ENCODE measurements at places on chromosomes 3 and 15.
A peak's percentile ranks its signal among the peaks of the same experiment; 100 is the strongest.

DNA sequence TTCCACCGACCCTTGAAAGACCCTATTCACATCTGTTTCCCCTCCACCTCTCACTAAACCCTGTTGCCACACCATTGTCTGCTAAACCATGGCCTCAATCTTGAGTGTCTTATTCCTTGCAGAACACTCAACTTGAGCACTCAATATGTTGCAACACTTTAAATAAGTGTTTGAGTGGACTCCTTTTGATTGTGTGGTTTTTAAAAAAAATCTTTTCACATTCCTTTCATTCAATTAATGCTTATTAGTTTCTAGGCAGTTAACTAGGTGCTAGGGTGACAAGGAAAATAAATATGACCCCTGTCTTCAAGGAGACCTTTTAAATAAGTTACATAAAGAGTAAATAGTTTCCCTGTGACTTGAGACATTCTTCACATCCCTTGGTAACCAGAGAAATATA, 13.3 kb upstream of the HHLA2 start:
- no peak for DNase-seq

GRCh38 chr3:32113566-32113965, 7.1 kb downstream of the GPD1L start:
- no peak for DNase-seq

DNA sequence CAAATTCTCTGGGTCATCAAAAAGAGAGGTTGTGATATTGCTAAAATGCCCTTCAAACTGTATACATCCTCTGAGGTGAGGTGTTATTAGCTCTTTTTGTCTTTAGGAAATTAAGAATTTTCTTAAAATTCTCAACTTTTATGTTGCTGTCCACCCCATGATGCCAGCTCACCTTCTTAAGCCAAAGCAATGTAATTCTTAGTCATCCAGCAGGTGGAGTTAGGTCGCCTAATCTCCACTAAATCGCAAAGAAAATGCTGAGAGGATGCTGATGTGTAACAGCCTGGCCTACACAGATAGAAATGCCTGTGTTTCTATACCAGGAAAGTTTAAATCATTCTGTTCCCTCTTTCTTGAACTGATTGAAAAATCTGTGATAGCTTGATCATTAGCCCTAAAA, 770.2 kb upstream of the ALCAM start:
- DNase-seq: peak; percentile 33

GRCh38 chr3:105440113-105440512, 73.4 kb downstream of the ALCAM start:
- no peak for DNase-seq

GRCh38 chr15:45048794-45049631, 26.0 kb downstream of the SORD start:
- DNase-seq: no peak

DNA sequence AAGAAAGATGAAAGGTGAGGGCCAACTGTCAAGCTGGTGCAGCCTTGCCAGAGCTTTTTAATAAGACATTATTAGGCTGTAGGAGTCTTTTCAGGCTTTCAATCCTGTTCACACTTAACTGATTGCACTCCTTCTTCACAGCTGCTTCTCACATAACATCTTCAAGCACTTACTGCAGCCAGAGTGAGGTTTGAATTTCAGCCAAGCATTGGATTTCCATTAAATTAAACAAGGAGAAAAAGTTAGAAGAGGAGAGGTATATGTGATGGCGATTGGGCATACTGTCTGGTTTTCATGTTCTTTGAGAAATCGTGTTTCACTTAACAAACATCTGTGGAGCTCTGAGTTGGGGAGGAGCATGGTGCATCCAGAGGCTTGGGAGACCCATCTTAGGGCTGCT, 392.8 kb upstream of the LRRC3B start:
- no peak for DNase-seq

DNA sequence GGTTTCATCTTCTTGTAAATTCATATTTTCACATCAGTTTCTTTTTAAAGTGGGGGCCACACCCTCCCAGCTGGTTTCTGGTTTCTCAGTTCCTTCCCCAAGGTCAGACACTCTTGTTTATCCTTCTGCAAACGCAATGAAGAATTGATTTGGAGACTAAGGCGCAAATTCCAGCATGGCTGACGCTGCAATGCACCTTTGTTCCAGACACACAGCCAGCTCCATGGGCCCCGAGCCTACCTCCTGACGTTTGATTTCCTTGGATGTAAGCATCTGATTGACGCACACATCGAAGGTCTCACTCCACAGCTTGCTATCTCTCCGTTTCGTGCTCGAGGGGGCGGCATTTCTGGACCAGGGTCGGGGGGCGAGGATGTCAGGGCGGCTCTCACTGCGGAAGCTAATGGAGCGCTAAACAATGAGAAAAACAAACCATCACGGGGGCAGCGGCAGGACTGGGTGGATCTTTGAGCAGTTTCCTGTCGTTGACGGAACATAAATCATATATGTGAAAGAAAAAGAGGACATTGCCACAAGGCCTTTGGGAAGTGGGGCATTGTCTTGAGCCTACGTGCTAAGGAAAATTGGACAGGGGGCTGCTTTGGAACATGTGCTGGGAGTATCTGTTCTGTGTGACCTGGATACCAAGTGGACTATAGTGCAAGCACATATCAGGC, 46.9 kb downstream of the ARHGEF3 start:
- no peak for DNase-seq

- DNase-seq: no peak
Observed at GRCh38 chr3:129661766-129662165, 55.3 kb upstream of the PLXND1 start.

DNA sequence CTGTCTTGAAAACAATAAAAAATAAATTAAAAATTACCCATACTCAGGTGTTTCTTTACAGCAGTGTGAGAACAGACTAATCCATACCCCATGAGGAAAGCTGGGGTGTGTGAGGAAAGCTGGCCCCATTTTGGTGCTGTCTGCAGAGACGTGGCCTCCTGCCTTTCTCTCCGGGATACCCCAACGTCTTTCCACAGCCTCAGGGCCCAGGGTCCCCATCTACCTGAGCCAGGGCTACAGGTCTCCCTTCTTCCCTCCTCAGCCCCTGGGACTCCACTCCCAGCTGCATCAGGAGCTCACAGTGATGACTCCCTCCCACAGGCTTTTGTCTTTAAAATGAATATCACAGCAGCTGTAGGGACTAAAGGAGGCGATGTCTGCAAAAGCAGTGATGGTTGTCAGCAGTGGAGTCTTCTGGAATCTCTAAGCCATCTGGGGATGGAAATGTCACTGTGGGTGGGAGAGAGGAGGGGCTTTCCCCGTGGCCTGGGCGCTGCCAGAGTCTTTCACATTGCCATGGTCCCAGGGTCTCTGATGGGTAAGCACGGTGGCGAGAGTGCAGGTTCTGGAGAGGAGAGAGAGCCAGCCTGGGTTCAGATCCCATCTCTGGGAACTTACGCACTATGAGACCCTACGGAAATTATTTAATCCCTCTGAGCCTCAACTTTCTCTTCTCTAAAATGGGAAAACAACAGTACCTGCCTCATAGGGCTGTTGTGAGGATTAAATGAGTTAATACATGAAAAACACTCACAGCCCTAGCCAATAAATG, 259.3 kb downstream of the PLCL2 start:
- no peak for DNase-seq

DNA sequence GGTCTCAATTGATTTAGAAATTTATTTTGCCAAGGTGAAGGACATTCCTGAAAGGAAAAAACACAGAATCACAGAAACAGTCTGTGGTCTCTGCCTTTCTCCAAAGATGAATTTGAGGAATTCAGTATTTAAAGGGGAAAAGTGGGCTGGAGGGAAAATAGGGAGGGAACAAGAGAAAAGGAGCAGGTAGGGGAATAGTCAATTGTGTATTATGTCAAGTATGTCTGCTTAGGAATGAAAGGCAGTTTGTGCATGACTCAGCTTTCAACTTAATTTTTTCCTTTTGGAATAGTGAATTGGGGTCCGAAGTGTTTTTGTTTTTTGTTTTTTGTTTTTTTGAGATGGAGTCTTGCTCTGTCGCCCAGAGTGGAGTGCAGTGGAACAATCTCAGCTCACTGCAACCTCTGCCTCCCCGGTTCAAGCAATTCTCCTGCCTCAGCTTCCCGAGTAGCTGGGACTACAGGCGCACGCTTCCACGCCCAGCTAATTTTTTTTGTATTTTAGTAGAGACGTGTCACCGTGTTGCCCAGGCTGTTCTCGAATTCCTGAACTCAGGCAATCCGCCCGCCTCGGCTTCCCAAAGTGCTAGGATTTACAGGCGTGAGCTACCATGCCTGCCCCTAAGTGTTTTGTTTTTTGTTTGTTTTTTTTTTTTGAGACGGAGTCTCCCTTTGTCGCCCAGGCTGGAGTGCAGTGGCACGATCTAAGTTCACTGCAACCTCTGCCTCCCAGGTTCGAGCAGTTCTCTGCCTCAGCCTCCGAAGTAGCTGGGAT, 74.1 kb upstream of the MAP4 start:
- no peak for DNase-seq

- DNase-seq: no peak
Observed at GRCh38 chr3:134320749-134321148, 53.5 kb downstream of the AMOTL2 start.

GRCh38 chr3:146313746-146314111, 62.8 kb upstream of the PLSCR4 start:
- DNase-seq: peak; percentile 52

DNA sequence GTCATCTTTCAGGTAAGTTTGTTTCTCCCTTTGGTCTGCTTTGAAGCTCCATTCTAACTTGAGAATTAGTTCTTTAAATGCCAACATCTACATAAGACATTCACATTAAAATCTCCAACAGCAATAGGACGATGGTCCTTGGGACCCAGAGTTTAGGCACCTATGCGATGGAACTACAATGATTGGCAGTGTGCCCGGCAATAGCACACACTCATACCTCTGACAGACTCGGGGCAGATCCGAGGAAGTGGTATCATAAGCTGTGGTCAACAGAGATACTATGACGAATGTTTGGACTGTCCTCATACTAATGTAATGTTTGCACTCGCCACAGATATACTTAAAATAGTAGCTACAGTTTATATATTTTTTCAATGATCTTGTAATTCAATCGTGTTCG, 34.2 kb upstream of the NR2F2 start:
- peak; percentile 51 for DNase-seq

- no peak for DNase-seq
Observed at GRCh38 chr3:99506-99905, 97.1 kb upstream of the CHL1 start.

DNA sequence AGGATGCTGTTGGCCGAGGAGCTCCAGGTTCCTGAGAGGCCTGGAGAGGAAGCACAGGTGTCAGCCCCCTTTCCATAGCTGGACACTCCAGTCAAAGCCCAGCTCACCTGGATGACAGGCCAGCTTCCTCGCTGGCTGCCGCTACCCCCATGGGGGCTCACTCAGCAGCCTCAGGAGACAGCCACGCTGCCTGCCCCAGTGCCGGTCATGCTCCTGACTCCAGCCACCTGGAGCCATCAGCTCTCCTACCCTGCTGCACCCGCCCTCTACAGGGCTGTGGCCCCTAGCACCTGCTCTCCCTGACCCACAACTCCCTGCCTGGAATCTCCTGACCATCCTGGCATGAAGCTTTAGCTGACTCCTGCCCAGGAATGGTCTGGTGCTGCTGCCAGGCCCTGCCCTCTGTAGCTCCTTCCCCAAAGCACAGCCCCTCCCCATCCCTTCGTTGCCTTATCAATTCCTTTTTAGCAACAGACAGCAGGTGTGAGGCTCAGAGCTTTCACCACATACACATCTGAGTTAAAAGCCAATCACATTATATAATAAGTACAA, 94.2 kb downstream of the NUP210 start:
- DNase-seq: no peak

DNA sequence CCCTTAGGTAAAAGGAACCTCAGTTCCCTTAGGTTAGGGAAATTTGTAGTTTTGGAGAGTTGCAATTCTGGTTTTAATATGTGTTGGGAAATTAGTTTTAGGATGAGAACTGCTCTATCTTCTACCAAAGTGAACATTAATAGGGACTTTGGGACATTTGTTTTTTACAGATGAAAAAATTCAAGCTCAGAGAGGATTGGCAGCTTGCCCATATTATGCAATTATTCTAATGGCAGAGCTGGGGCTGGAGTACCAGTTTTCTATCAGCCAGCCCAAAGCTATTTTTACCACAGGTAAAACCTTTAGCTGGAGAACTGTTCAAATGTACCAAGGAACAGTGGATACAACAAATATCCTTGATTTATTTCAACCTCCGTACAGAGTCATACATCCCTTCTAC, 127.0 kb downstream of the CPNE4 start:
- DNase-seq: no peak

All from AG04450 (cell line).